GM04503 (cell line): ENCODE measurements at places on chromosomes 5 and 9.

DNA sequence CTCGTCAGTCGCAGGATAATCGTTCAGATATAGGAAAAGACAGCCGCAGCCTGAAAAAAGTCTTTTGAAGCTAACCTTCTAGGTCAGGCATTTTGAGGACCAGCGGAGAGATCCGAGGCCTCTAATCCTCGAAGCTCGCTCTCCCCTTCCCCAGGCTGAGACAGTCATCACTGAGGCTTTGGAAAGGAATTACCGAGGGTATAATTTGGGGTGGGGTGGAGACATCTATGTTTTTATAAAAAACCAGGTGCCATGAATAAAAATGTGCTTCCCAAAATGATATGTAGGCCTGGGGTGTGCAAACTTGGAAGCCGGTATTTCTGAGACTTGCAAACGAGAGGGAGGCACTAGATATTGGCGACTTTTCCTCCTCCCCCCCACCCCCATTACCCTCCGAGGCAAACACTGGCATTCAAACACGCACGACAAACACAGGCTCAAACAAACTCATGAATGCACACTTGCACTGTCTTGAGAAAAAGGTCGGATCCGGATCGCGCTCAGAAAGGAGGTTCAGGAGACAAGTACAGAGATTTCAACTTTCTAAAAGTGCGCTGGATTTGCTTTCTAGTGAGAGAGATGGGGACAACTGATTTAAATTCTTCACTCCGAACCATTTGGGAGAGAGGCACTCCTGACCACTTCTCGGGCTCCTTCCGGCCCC lies 935 bp upstream of the MSX2 start:
- no peak for DNase-seq

GRCh38 chr5:318341-318897 lies 3.1 kb upstream of the AHRR start:
- peak; percentile 54 for DNase-seq

DNA sequence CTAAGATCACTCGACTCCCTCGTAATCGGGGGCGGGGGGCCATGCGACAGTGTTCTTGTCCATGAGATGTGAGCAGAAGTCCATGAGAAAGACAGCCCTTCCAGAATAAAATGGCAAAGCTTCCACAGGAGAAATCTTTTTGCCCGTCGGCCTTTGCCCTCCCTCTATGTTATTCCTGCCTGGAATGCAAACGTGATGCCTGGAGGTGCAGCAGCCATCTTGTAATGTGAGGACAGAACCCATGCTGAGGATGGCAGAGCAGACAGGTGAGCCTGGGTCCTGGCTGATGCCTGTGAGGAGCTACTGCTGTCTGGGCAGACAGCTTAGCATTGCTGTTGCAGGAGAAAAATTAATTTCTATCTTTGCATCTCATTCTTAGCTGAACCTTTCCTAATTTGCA lies 17.2 kb downstream of the MED10 start:
- no peak for DNase-seq

GRCh38 chr5:33925278-33925677 lies 10.9 kb upstream of the RXFP3 start:
- no peak for DNase-seq

DNA sequence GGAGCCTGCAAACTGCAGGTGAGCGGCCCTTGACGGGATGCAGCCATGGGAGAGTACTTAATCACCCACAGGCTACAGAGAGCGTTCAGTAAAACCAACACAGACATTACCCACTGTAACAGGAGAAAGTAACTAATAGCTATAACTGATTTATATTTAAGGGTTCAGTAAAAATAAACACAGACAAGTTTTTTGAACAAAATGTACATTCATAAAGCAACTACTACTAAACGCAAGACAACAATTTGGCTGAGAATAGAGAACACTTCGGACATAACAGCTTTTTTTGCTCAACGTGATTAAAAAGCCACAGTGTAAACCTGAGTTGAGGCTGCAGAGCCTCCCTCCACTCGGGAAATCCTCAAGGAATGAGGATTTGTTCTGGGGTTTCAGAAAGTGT lies 61.7 kb downstream of the LIFR start:
- DNase-seq = no peak

DNA sequence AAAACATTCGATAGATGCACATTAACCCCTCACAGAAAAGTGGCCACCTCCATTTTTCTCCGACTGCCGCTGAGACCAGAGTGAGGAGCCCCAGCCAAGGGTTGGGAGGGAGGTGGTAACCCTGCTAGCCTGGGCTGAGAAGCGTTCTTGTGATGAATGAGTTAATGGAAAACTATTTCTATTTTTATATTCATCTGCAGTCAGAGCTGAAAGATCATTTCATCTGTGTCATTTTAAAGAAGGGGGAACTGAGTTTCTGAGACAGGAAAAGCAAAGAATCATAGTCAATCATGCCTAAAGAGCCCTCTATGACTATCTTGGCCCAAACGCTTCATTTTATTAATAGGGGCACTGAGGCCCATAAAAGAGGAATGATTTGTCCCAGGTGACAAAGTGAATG lies 229.5 kb downstream of the PAPPA start:
- DNase-seq = no peak

GRCh38 chr5:115484368-115484767 lies 60.2 kb downstream of the FEM1C start:
- no peak for DNase-seq

GRCh38 chr5:180140079-180140554 lies 68.6 kb upstream of the RNF130 start:
- no peak for DNase-seq

GRCh38 chr9:27530915-27531755 lies 1.5 kb upstream of the MOB3B start:
- DNase-seq = no peak

DNA sequence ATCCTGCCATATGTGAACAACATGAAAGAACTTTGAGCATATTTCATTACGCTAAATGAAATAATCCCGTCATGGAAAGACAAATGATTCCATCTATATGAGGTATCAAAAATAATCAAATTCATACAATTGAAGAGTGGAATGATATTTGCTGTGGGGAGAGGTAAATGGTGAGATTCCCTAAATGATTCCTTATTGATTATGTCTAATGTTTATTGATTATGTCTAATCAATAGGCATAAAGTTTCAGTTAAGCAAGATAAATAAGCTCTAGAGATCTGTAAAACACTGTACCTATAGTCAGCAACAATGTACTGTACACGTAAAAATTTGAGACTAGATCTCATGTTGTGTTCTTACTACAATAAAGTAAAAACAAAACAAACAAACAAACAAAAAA lies 85.4 kb upstream of the MEGF10 start:
- DNase-seq = no peak

DNA sequence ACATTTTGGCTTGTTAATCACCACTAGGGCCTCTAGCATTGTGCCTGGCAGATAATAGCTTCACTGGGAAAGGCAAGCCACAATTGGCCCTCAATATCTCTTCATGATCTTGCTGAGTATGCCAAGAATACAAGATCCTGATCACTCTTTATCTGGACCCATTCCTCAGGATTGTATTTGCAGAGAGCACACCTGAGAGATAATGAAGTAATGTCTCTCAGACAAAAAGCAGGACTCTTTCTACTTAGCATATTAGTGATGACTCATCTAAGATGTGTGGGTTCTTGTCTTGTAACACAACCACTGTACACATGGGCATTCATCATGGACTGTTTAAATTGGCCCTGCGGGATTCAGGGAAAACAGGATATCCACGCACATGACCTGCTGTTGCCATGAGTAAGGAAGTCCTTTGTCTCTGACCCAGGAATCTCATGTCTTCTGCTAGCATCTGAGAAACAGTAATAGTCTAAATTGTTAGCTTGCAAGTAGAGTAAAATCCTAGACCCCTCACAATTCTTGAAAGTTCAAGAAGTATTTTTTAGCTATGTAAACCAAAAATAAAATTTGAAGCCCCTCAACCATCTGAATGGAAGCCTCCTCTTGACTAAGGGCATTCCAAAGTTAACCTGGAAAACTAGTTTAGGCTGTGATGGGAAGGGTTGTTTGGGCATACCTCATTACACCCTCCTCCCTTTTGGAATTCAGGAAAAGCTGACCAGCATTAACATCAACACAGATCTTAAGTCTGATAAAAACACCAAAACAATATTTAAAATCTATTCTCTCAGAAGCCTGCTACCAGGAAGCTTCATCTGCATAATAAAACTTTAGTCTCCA lies 28.0 kb upstream of the NFIL3 start:
- no peak for DNase-seq

- DNase-seq = no peak
Observed at GRCh38 chr5:570886-571285, 41.3 kb upstream of the CEP72 start.

- DNase-seq = no peak
Observed at GRCh38 chr5:140822281-140822629, 842 bp downstream of the PCDHA5 start.

GRCh38 chr9:113187929-113188595 lies 33.0 kb downstream of the FKBP15 start:
- DNase-seq = peak; percentile 85

- DNase-seq = no peak
Observed at GRCh38 chr9:2242831-2243330, 227.7 kb downstream of the SMARCA2 start.

- no peak for DNase-seq
Observed at GRCh38 chr5:64207978-64208377, 42.3 kb downstream of the RNF180 start.

DNA sequence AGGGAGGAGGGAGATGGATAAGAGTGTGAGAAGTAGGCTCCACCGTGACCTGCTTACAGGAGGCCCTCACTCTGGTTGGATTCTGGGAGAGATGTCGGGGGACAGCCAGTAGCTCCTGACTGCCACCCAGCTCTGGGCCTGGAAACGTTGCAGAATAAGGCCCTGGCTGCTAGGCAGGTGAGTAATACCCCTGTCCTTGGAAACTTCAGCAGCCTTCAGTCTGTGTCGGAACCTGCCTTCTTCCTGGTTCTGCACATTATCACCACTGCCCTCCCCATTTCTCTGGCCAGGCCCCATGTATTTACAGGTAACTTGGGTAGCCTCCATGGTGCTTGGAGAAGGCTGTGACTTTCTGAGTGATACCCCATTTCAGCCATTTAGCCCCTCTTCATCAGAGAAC lies 26.8 kb downstream of the FAXDC2 start:
- DNase-seq = no peak

DNA sequence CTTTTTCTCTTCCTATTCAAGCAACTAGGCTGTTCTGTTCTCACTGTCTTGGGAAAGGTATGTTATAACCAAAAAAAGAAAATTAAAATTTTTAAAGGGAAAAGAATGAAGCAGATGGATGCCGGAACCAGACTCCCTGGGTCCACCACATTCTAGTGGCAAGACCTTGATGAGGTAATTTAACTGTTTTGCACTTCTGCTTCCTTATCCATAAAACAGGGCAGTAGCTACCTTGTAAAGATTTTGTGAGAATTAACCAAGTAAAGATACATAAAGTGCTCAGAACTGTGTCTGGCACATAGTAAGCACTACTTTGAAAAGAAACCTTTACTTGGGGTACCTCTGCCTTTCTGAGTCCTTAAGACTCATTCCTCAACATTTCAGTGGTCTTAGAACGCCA lies 17.0 kb downstream of the EPB41L4B start:
- DNase-seq = no peak

DNA sequence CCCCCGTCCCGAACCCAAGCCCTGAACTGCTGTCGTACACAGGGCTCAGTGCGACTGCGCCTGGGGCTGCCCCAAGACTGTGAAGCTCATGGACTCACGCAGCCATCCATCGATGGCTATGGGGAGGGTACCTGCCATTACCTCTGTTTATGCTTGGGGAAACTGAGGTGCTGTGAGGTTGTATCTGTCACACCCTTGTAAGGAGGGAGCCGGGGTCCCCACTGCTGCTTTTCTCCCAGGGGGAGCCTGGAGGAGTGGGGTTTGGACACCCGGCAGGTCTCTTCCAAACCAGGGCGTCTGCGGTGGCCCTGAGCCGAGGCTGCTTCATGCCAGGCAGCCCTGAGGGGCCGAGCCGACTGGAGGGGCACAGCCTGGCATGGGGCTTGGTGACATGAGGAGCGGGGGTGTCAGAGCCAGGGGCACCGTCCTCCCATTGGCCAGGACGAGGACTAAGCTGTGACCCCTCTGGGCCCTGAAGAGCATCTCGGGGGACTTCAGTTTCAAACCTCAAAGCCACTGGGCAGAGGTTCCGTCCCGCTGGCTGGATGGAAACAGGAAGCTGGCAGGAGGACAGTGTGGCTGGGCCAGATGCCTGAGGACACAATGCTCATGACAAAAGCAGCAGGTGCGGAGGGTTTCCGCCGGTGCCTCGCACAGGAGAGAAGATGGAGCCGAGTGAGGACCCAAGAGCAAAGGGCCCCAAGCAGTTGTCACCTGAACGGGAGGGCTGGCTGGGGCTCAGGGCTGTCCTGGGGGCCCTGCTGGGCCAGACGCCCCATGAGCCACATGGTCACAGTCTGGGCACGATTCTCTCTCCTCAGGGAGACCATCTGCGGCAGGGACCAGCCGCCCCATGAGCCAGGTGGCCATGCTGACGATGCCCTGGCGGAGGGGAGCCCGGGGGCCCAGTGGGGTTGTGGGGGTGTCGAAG lies 54.4 kb upstream of the EXOC3 start:
- no peak for DNase-seq

GRCh38 chr5:134304306-134304705 lies 62.7 kb downstream of the CDKL3 start:
- DNase-seq = no peak

DNA sequence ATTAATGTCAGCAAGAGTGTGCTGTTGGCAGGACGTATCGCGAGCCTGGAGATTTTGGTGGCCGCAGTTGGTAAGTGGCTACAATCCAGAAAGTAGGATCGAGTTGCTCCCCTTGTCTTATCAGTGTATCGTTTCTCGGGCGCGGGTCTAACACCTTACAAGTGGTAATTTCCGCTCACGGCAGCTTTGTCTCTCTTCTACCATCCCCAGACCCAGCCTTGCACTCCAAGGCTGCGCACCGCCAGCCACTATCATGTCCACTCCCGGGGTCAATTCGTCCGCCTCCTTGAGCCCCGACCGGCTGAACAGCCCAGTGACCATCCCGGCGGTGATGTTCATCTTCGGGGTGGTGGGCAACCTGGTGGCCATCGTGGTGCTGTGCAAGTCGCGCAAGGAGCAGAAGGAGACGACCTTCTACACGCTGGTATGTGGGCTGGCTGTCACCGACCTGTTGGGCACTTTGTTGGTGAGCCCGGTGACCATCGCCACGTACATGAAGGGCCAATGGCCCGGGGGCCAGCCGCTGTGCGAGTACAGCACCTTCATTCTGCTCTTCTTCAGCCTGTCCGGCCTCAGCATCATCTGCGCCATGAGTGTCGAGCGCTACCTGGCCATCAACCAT lies 1.1 kb downstream of the PTGER4 start:
- no peak for DNase-seq

- DNase-seq = no peak
Observed at GRCh38 chr9:124960409-124960752, 19.5 kb upstream of the GOLGA1 start.

GRCh38 chr9:676780-677438 lies 164.6 kb upstream of the DMRT1 start:
- no peak for DNase-seq

DNA sequence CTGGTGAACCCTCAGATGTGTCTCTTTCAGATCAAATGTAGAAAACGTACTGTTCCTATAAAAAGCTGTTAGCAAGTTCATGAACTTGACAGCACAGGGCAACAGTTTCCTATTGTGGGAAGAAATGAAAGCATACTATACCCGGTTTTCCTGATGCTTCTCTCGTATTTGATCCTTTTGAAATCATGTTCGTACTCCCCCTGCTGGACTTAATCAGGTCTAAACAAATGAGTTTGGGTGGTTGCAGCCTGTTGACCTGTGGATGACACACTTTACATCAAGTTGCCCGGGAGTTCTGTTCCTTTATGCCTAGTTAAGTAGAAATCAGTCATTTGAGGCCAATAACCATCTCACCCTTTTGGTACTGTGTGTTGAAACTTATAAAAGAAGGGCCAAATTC lies 1992.3 kb downstream of the MAT2B start:
- no peak for DNase-seq

GRCh38 chr5:111830333-111830732 lies 73.3 kb upstream of the NREP start:
- DNase-seq = no peak
